ENCODE measurements at places on chromosomes 16 and 17. TPM values are rescaled to one million over a fixed set of nuclear protein-coding genes. Genes with fewer than 3 reads are reported as not detected.

GRCh38 chr16:45454-45853 is 8.0 kb downstream of the POLR3K start:
- DNase-seq, result no peak

GRCh38 chr16:88478889-88479792 is 26.1 kb downstream of the ZFPM1 start:
- DNase-seq, result no peak

GRCh38 chr16:11038305-11038704 is 93.9 kb downstream of the CLEC16A start:
- DNase-seq, result no peak

GRCh38 chr17:14717859-14718258 is 417.0 kb downstream of the HS3ST3B1 start:
- no peak for DNase-seq

GRCh38 chr17:75073618-75074047 is 14.1 kb upstream of the SLC16A5 start:
- peak; percentile 44 for DNase-seq

GRCh38 chr16:17367036-17367435 is 103.7 kb downstream of the XYLT1 start:
- DNase-seq, result no peak

DNA sequence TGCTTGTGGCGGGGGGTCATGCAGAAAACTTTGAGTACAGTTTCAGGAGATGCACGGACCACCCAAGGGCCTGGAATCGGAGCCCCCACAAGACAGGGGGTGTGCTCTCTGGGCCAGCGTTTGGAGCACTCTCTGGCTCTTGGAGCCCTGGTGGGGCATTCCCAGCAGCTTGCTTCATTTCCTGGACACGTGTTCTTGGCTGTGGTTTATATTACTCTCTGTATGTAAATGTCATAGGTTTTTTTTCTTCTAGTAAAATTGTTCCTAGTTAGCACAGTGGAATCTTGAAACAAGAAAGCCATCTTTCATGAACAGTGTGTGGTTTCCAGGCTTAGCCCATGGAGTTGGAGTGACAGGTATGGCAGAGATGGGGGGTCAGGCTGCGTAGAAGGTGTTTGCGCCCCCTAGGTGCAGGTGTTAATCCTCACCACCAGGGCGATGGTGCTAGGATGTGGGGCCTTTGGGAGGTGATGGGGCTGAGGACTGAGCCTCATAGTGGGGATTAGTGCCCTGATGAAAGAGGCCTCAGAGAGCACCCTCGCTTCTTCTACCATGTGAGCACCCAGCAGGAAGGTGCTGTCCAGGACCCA is 79.8 kb downstream of the JPH3 start:
- no peak for DNase-seq

GRCh38 chr17:18159551-18160120 is 24.0 kb upstream of the ALKBH5 start:
- DNase-seq, result no peak

GRCh38 chr17:77802811-77803220 is 155.7 kb upstream of the TNRC6C start:
- DNase-seq, result peak; percentile 17

GRCh38 chr16:57694725-57695679 is at the start of gene DRC7:
TSS of gene DRC7 (plus strand) at chr16:57694806. CDS start at chr16:57697950, 3,144 bp downstream.
- peak; percentile 17 for DNase-seq

DNA sequence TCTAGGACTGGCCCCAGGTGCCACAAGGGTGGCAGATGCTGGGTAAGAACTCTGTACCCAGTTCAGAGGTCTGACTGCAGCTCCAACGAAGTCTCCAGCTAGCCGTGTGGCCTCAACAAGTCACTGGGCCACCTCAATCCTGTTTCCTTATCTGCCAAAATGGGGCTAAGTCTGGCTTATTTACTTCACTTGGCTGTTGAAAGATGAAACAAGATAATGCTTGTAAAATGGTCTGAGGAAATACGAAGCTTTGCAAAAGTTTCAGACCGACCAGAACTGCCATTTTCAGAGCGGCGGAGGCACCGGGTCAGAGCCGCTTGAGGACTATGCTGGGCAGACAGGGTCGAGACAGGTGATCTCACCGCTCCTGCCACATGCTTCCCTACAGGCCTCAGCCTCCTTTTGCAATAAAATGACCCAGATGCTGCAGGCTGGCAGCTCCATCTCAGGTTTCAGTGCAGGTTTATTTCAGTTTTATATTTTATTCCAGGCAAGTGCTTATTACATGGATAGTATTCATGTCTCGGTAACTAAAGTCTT is 17.2 kb downstream of the MNT start:
- DNase-seq, result no peak

GRCh38 chr17:57898487-57899311 is 48.9 kb upstream of the MRPS23 start:
- DNase-seq, result peak; percentile 58

RNF222 gene
- not detected for total RNA-seq

GRCh38 chr17:40550608-40551007 is 14.7 kb downstream of the CCR7 start:
- DNase-seq, result no peak

HOXB1 gene
- not detected for total RNA-seq

- DNase-seq, result peak; percentile 59
Measured at GRCh38 chr16:964356-965035, 6.3 kb downstream of the LMF1 start.

MAFG gene
- 19.7 TPM for total RNA-seq

IRX5 gene
- total RNA-seq, result not detected

- DNase-seq, result no peak
Measured at GRCh38 chr17:11353601-11354000, 112.6 kb downstream of the SHISA6 start.

DNA sequence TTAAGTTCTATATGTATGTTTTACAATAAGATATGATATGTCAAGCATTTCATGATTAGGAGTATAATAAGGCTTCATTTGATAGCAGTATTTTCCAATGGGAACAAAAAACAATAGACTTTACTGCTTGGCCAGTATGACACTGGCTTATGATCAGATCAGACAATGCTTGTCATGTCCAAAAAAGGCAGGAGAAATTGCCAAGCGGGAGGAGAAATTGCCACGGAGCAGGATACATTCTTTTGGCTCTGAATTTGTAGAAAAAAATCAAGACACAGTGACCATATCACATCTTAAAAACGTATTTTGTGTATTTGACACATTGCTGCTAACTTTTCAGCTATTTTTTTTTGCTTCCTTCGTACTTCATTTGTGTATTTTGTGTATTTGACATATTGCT is 404.1 kb downstream of the CNTNAP4 start:
- no peak for DNase-seq

CORO1A gene
- total RNA-seq, result 7.6 TPM

Data from left colon (tissue), 2 donors.